ENCODE measurements at places on chromosomes 4 and X.

GRCh38 chr4:1748465-1748995 is 27.2 kb downstream of the TACC3 start:
- peak; percentile 64 for DNase-seq

DNA sequence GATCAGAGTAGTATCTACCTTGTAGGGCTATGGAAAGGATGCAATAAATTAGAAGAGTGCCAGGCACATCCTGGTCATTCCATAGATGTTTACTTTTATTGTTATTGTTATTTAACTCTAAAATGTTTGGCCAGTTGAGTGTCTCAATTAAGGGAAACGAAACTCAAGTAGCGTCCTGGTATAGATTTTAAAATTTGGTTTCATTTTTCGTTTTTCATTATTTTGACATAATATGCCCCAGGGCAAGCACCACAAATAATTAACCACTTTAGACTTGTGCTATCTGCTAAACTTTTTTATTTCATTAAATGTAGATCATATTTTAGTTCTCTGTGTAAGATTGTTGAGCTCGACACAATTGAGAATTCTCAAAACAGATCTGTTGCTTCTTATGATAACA is 179.7 kb upstream of the PRPS2 start:
- DNase-seq, result no peak

DNA sequence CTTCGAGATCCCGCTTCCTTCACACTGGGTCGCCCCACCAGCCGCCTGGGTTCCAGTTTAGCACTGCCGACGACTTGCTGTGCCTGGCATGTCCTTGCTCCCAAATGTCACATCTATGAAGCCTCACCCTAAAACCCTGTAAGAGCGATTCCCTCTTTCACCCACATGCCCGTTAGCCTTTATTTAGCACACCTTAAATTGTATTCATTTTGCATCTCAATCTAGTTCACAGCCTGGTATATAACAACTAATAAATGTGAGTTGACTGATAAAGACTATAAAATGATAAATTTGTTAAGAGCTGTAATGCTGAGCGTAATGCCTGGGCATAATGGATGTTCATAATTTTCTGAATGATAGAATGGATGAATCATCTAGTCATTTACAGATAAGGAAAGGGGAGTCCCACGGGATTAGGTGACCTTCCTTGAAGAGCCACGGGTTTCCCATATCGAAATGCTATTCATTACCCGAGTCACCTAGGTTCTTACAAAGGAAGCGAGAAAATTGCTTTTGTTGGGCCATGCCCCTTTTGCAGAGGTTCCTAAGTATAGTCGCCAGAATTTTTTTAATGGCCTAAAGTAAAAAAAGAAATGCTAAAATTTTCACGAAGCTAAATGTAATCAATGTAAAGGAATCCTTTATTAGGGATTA is 1.1 kb upstream of the AP1S2 start:
- no peak for DNase-seq

GRCh38 chr4:116590648-116591047 is 494.7 kb downstream of the TRAM1L1 start:
- no peak for DNase-seq

DNA sequence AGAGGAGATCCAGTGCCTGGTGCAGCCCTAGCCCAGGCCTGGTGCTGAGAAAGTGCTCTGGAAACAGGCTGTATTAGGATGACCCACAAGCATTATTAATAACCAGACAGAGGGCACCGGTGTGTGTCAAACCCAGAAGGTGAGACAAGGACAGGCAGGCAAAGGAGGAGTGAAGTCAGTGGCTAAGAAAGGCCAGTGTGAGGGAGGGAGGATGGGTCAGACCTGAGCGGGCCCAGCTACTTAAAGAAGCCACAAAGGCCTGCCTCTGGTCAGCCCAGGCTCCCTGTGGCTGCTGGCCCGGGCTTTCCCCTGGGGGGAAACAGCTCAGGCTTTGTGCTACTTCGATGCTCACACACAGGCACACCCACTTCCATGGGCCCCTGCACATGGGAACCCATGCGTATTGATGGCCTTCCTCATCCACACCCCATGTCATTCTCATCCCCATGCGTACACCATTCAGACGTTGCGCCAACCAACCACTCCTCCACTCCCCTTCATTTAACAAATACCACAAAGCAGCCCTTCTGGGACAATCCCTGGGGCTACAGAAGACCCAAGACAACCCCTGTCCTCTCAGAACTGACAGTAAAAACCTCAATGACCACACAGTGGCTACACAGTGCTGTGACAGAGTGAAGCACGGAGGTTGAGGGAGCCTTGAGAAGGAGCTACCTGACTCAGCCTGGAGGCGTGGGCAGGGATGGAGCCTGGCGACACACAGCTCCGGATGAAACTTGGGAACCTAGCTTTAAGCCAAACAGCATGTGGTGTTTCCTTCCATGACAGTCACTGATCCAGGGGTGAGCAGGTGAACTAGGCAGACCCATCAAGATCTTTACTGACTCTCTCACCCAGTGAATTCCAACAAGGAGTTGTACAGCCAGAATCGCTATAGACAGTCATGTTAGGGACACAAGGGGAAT is 24.9 kb upstream of the MTM1 start:
- no peak for DNase-seq

GRCh38 chr4:136863756-136864155 is 668.5 kb downstream of the PCDH18 start:
- no peak for DNase-seq

DNA sequence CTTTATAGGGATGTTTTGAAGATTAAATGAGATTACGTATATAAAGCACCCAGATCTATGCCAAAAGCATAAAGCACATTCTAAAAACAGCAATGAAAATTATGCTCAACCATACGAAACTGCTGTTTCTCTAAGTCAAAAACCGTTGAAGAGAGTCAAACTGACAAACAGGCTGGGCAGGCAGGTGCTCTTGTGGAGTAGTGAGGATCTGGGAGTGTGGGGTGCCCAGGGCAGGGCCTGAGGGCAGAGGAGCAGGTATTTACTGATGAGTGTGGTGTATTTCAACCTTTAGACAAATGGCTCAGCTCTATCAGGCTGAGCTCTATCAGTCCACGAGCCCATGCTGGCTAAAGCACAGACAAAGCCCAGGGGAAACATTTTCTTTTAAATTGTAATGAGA is 40.4 kb downstream of the RELL1 start:
- no peak for DNase-seq

- DNase-seq, result no peak
Measured at GRCh38 chr4:26878794-26879391, 18.3 kb downstream of the STIM2 start.

DNA sequence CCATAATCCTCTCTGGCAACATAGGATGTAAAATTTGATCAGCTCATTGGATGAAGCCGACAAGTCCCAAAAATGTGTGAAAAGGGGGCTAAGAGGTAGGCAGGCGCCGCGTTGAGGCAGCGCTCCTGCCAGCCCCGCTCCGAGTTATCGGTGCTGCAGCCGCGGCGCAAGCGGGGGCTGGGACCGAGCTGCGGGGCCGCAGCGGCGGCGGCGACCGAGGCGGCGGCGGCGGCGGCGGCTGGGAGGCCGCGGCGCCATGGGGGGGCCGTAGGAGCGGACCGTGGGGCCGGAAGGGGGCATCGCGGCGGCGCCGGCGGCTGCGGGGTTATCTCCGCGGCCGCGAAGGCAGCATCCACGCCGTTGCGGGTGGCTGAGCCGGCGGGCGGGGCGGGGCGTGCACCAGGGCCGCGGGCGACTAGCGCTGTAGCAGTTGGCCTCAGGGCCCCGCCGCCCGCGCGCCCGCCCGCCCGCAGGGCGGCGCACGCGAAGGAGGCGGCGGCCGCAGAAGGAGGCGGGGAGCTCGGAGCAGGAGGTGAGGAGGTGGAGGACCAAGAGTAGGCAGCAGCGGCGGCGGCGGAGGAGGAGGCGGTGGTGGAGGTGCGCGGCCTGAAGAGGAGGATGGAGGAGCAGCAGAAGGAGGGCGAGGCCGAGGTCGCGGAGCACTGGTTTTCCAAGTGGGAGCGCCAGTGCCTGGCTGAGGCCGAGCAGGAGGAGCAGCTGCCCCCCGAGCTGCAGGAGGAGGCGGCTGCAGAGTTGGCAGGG is 126.0 kb upstream of the CXorf66 start:
- no peak for DNase-seq

- no peak for DNase-seq
Measured at GRCh38 chr4:80265571-80266252, 752 bp upstream of the FGF5 start.

GRCh38 chrX:10797466-10797865 is 177.1 kb upstream of the MID1 start:
- DNase-seq, result no peak

DNA sequence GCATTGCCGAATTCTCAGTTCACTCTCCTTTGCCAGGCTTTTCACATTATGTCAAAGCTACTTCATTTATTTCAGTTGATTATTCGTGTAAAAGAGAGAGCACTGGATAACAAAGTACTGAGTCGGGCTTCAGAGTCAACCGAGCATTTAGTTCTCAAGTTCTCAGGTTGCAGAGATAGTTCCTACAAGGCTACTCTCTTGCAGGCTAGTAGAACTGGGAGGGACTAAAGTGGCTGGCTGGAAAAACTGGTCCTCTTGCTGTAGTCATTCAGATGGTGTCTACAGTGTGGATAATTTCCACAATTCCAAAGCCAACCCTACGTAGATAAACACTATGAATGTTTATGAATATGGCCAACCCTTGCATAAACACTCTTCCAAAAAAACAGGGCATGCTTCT is 4.6 kb upstream of the CCNG2 start:
- DNase-seq, result no peak

DNA sequence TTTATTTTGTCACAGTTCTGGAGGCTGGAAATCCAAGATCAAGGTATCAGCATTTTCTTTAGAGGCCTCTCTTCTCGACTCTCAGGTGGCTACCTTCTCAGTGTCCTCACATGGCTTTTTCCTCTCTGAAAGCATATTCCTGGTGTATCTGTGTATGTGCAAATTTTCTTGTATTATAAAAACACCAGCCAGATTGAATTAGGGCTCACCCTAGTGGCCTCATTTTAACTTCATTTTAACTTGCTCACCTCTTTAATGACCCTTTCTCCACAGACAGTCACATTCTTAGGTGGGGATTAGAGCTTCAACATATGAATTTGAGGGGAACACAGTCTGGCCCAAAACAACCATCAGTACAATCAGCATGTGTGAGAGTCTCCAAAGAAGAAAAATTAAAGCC is 542.4 kb upstream of the FAM241A start:
- no peak for DNase-seq

DNA sequence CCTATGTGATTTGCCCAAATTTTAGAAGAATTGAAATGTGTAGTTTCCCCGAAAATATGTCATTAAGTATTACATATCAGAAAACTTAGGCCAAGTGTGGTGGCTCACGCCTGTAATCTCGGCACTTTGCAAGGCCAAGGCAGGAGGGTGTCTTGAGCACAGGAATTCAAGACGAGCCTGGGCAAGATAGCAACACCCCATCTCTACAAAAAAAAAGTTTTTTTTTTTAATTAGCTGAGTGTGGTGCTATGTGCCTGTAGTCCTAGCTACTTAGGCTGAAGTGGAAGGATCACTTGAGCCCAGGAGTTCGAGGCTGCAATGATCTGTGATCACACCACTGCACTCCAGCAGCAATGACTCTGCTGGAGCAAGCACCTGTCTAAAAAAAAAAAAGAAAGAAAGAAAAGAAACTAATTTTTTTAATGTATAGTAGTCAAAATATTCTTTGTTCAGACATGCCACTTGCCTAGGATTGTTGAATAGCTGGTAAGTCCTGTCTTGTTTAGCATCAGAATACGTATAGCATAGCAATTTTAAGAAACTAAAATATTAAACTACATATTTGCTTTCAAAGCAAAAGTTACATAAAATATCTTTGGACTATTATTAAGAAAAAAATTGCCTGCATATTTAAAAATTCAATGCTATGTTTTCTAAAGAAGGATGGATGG is 40.1 kb upstream of the GAB1 start:
- DNase-seq, result no peak

DNA sequence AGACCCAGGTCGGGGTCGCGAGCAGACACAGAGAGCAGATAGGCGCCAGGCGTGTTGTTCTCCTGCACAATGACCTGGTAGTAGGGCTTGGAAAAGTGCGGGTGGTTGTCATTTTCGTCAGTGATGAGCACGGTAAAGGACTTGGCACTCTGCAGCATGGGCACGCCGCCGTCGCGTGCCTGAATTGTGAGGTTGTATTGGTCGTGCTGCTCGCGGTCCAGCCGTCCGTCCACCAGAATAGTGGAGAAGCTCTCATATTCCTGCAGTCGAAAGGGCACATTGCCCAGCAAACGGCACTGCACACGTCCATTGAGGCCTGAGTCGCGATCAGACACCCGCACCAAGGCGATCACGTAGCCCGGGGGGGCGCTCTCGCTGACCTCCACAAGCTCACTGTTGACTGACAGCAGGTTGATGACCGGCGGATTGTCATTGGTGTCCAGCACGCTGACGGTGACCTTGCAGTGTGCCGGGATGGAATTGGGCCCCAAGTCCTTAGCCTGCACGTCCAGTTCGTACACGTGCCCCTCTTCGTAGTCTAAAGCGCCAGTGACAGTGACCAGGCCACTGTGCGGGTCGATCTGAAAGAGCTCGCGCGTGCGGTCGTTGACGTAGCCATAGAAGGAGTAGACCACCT is 2.8 kb downstream of the PCDH19 start:
- DNase-seq, result no peak

- no peak for DNase-seq
Measured at GRCh38 chr4:11367371-11367770, 61.3 kb downstream of the HS3ST1 start.

All from activated CD4-positive, alpha-beta T cell treated with anti-CD3 and anti-CD28 coated beads for 1 hour (primary cell).